ENCODE measurements at places on chromosomes 5 and 9.

GRCh38 chr5:148805326-148806290 is 20.8 kb upstream of the ADRB2 start:
- DNase-seq = no peak

- no peak for DNase-seq
These were observed 6.3 kb upstream of the TNFSF15 start for GRCh38 chr9:114811966-114812636.

DNA sequence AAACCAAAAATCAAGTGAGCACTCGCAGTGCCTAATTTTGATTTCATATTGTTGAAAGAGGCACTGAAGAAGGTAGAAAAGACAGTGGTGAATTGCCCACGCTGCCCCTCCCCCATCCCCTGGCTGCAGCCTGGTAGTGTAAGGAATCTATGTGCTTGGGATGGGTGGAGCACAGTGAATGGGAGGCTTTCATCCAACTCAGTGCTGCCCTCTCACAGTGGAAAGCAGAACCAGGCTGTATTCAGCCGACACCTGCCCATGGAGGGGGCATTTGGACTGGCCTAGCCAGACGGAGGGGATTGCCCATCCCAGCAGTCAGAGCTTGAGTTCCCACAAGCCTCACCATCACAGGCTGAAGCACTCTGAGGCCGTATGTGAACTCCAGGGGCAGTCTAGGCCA is 800.4 kb upstream of the DMAC1 start:
- no peak for DNase-seq

DNA sequence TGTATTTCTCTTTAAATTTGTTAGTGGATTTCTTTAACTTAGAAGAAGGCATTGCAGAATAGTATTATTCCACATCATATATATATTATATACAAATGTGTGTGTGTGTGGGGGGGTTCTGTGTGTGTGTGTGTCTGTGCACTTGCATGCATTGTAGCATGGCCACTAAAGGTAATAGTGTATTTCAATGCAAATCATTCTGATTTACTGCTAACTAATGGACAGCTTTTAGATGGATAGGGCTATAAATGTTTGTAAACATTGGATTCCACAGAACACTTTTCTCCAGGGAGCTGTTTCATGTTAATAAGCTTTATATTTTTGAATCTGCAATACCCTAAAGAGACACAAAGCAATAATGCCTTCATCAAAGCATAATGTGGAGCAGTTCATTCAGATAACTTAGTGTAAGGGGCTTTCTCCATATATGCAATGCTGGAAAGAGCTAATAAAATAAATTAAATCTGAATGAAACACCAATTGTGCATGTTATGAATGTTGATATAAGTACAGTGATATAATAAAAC is 496.7 kb upstream of the CDH9 start:
- no peak for DNase-seq

- DNase-seq = no peak
These were observed 26.7 kb upstream of the RICTOR start for GRCh38 chr5:39100851-39101396.

GRCh38 chr5:98872674-98873073 is 56.1 kb downstream of the CHD1 start:
- DNase-seq = no peak

DNA sequence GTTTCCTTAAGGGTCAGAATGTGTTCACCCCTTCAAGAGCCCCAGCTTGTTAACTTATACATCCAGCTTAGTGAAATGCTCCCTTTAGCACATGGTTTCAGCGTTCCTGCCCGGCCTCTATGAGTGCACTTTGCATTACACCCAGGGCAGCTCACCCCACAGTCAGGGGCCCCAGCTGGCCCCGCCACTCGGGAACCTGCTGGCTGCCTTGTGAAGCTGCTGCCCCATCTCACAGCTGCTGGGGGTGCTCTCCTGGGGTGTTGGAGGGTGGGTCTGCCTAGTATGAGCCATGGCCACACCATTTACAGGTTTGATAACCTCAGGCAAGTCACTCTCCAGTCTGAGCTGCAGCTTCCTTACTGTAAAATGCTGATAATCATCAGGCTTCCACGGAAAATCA is 32.2 kb downstream of the HRH2 start:
- DNase-seq = no peak

- DNase-seq = no peak
These were observed 4.4 kb downstream of the SLIT3 start for GRCh38 chr5:169296419-169297143.

- DNase-seq = no peak
These were observed 444.7 kb downstream of the TLE1 start for GRCh38 chr9:81244631-81245030.

DNA sequence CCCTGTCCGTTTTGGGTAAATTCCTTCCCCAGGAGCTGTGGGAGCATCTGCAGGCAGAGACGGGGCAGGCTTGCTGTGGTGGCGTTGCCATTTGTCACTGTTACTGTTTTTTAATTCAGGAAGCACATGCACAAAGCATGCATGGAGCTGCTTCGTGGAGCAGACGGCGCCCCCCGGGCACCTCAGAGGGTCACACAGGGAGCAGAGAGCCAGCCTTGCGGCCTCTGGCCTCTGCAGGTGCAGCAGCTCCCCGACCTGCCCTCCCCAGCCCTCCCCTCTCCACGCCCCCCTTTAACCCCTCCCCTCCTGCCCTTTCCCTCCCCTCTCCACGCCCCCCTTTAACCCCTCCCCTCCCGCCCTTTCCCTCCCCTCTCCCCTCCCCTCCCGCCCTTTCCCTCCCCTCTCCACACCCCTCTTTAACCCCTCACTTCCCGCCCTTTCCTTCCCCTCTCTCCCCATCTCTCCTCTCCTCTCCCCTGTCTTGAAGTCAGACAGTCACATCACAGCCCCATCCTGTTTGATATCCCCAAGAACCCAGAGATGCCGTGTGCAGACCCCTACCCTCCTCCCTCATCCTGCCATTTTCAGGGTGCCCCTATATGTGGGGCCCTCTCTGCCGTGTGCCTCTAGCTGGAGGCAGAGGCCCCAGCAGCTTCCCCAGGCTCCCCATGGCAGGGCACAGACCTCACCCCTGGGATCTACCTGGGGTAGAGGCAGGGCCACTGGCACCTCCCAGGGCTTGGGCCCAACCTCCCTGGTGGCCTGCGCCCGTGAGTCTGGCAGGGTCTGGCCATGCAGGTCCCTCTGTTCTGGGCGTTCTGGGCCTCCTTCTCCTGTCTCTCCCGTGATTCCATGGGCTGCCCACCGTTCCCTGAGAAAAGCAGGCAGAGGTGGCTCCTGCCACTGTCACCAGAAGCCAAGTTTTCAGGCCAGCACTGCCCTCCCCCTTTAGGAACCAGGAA is 29.6 kb upstream of the UBAC1 start:
- no peak for DNase-seq

- DNase-seq = no peak
These were observed 457.9 kb upstream of the PTGER4 start for GRCh38 chr5:40221796-40222195.

GRCh38 chr9:109139851-109140250 is 20.1 kb upstream of the TMEM245 start:
- no peak for DNase-seq

- DNase-seq = no peak
These were observed 57.8 kb downstream of the CWC27 start for GRCh38 chr5:64826541-64826940.

DNA sequence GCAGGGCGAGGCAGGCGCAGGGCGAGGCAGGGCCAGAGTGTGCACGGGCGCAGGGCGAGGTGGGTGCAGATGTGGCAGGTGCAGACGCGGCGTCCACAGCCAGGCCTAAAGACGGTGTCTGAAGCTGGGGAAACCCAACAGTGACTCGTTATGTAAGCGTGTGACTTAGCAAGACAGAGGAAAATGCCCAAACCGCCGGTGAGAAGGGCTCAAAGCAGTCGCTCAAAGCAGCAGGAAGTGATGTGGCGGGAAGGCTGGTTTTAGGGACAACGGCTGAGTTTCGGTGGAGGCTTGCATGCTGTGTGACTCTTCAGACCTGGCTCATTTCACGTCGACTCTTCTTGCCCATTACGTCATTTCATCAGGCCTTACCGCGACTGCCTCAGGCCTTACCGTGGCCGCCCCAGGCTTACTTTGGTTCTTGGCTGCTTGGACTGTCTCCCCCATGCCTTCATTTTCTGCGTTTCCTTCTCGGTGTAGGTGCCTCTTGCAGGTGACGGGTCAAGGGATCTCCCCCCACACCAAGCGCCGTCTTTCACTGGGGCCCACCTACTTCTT is 50.5 kb upstream of the EXOC3 start:
- DNase-seq = no peak

DNA sequence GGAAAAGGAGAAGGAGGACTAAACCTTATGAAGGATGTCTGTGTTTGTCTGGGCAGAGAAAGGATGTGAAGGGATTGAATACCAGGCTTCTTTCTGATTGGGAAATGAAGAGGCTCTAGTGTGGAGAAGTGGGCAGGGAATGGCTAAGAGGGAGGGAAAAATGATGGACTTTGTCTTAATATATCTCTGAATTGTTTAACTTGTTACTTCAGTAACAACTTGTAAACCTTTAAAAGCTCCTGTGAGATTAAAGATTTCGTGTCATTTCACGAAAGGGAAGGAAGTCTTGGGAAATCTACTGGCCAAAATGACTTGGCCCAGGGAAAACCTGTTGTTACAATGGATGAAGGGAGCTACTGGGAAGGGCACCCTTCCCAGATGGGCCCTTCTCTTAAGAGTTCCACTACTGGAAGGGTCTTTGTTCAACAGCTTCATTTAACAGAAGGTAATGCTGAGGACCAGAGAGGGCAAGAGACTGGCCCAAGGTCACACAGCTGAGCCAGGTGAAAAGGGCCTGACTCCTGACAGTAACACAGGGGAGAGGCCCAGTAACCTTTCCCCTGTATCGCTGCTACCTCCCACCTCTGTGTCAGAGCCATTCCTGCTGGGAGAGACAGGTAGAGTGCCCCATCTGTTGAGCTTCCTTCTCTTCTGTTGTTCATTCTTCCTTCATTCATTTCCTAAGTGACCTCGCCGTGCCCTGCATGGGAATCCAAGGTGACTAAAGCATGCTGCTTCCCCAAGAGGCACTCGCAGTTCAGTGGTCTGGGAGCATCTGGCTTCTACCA is 5.1 kb upstream of the TCOF1 start:
- no peak for DNase-seq

- no peak for DNase-seq
These were observed 382.9 kb downstream of the MAN2A1 start for GRCh38 chr5:110072651-110073050.

- DNase-seq = no peak
These were observed 186.3 kb downstream of the TLE4 start for GRCh38 chr9:79757881-79758669.

DNA sequence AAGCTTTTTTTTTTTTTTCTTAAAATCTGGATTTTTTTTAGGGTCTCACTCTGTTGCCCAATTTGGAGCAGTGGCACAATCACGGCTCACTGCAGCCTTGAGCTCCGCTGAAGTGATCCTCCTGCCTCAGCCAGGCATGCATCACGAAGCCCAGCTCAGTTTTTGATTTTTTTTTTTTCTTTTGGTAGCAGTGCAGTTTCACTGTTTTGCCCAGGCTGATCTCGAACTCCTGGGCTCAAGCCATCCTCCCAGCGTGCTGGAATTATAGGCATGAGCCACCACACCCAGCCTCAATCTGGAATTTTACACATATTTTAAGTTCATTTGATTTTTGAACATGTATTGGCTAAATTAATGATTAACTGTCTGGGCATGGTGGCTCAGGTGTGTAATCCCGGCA is 36.3 kb downstream of the TRIO start:
- no peak for DNase-seq

DNA sequence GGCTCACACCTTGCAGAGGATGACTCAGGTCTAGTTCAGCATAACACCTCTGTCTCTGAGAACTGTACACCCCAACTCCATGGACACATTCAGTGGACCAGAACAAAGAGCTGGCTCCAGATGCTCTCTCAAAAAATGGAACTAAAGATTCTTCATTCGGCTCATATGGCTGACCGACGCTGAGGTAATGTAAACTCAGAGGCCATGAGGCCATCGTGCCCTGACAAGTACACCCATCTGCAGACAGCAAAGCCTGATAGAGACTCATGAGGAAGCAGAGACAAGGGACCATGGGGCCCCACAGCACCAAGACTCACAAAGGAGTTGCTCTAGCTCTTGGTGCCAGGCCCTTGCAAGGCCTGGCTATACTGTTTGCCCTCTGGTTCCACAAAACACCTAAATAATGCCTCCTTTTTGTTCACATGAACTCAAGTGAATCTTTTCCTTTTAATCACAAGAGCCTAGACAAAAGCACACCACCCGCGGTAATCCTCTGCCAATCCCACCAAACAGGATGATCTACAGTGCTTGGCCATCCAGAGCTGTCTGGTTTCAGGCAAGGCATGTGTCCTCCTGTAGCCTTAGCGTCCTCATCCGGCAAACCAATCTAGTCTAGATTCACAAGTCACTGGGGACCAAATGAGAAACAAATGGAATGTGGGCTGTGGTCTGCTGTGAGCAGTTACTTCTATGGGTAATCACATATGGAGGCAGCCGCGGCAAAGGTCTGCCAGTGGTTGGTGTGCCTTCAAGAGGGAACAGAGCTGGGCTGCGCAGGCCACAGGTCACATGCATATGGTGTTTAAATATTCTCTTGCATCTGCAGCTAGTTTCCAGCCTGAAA is 22.7 kb downstream of the MED27 start:
- DNase-seq = no peak

DNA sequence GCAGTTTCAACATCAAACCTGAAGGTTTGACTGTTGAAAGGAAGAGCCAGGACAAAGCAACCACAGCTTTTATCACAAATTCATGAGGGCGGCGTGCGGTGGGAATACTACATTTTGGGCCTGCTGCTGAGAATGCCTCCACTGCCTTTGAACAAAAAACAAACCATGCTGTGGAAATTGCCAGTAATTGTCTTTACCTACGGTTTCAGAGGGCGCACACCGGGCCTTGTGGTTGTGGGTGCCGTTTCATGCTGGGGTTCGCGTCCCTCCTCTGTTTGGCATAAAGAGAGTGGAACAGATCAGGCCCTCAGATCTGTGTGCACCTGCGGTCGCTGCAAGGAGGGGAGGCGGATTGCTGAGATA is 27.6 kb upstream of the TCF7 start:
- DNase-seq = no peak

DNA sequence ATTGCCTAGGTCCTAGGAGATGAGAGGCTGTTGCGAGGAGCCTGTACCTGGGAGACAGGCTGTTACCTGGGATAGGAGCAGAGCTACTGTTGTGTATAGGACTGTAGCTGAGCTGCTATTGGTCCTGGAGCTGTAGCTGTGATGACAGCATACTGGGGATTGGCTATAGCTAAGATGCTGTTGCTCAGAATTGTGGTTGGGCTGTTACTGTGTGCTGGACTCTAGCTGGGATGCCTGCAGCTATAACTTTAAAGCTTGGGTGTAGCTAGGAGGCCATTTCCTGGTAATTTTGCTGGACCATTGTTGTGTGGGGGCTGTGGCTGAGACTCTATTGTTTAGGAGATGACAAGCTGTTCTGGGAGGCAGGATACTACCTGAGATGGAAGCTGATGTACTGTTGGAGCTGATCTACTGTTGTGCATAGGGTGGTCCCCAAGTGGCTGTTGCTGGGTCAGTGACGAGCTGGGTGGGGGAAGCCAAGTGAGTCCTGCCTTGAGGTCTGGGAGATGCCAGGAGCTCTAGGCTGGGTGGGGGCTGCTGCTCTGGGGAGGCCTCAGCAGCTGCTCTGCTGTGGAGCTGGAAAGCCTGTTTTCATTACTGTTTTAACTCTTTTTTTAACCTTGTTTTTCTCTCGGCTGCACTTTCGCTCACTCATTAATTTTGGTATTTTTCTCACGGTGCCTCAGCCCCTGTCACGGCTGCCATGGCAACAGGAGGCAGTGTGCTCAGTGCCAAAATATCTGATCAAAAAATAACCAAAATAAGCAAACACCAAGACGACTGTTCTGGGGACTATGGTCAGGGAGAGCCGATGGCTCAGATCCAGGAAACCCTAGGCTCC is 3.0 kb upstream of the PCDH1 start:
- DNase-seq = no peak

Measured in C1 segment of cervical spinal cord (tissue), 14 donors.